ENCODE measurements at places on chromosomes 5 and 9. TPM values are rescaled to one million over a fixed set of nuclear protein-coding genes. Genes with fewer than 3 reads are reported as not detected.

The SLC6A7 gene
- total RNA-seq: not detected

The SGCD gene
- total RNA-seq: 3.3 TPM

The SNX24 gene
- 23.1 TPM for total RNA-seq

The PTGES gene
- total RNA-seq: 149 TPM

The OGN gene
- total RNA-seq: not detected

The NEK6 gene
- total RNA-seq: 71.7 TPM

The OBP2B gene
- total RNA-seq: not detected

The IFNB1 gene
- not detected for total RNA-seq

The INIP gene
- 17.2 TPM for total RNA-seq

The LRRC19 gene
- total RNA-seq: not detected
